Hair follicular keratinocyte (primary cell): ENCODE measurements at places on chromosomes 1 and 21. TPM values are rescaled to one million over a fixed set of nuclear protein-coding genes. Genes with fewer than 3 reads are reported as not detected.

The PDPN gene
- 65.3 and 81.1 TPM in 2 replicates for total RNA-seq

The RCSD1 gene
- total RNA-seq = 0.27 and 0.31 TPM in 2 replicates

The PIK3CD gene
- total RNA-seq = 24.5 and 31.2 TPM in 2 replicates

The ZNF648 gene
- total RNA-seq = not detected in 2 replicates

The SHISAL2A gene
- total RNA-seq = not detected in 2 replicates

The MNDA gene
- total RNA-seq = not detected in 2 replicates

The TMPRSS15 gene
- not detected in 2 replicates for total RNA-seq

The MIGA1 gene
- total RNA-seq = 6.2 and 8.7 TPM in 2 replicates

The OLIG2 gene
- not detected in 2 replicates for total RNA-seq

The FCRL1 gene
- total RNA-seq = not detected in 2 replicates

The FAM151A gene
- total RNA-seq = not detected in 2 replicates

The FYB2 gene
- total RNA-seq = 0.08 TPM in 1 of 2 replicates, not detected in the other

The SZT2 gene
- 9.8 and 9.9 TPM in 2 replicates for total RNA-seq

The PYHIN1 gene
- total RNA-seq = not detected in 2 replicates

The OVAAL gene
- not detected in 2 replicates for total RNA-seq

The UQCRHL gene
- 1.1 and 2.0 TPM in 2 replicates for total RNA-seq

The CACNA1S gene
- total RNA-seq = not detected in 2 replicates

The ZSWIM5 gene
- total RNA-seq = not detected in 2 replicates

The PIGP gene
- 9.5 and 12.0 TPM in 2 replicates for total RNA-seq

The SMIM11 gene
- 8.1 and 8.5 TPM in 2 replicates for total RNA-seq

The C8B gene
- not detected in 2 replicates for total RNA-seq

The CFHR2 gene
- not detected in 2 replicates for total RNA-seq

The TNFSF18 gene
- total RNA-seq = 0.04 TPM in 1 of 2 replicates, not detected in the other
